ENCODE measurements at places on chromosomes 5 and 9.

- no peak for DNase-seq
Measured at GRCh38 chr5:151691706-151692105, 5.0 kb upstream of the SPARC start.

GRCh38 chr9:81113453-81114124 lies 575.8 kb downstream of the TLE1 start:
- no peak for DNase-seq

DNA sequence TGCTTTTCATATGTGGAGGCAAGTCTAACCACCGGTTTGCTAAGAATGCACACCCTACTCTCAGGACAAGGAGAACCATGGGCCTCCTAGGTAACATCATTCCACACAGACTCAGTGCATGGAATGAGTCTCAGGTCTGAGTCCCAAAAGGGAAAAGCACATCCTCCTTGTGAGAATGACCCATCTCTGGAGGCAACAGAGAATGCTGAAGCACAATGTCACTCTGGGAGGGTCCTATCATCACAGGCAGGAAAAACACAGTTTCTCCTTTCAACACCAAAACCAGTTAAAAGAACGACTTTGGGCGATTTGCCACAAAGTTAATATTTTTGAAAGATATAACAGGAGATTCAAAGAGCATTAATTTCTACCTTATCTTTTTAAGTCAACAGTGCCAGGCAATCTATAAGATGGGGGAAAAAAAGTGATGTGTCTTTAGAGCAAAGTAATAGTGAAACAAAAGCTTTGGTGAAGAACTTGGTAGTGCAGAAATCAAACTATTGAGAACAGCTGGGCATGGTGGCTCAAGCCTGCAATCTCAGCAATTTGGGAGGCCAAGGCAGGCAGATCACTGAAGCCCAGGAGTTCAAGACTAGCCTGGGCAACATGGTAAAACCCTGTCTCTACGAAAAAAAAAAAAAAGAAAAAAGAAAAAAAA lies 97.3 kb downstream of the OXCT1 start:
- DNase-seq: peak; percentile 53

DNA sequence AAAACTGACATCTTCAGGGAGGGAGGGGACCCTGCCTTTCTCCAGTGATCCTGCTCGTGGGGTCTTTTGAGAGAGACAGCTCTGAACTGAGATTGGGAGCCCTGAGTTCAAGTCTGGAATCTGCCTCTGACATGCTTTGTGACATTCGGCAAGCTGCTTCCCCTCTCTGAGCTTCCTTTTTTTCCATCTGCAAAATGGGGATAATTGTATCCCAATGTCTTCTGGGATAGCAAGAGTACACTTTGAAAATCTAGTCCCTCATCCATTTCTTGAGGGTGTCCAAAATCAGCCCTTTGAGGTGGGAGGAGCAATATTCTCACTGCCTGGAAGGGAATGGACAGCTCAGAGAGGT lies 186.3 kb downstream of the RGS3 start:
- DNase-seq: no peak

DNA sequence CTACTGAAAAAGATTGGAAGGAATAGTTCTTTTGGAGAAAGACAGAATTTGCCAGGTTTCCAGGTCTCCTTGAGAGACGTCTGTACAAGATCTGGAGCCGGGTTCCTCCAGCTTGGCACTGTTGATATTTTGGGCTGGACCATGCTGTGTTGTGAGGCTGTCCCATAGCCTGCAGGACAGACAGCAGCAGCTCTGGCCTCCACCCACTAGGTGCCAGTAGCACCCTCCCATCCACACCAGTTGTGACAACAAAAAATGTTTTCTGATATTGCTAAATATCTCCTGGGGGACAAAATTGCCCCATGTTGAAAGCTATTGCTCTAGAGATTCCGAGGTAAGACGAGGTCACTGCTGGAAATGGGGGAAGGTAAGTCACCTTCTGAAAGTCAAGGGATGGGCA lies 287.7 kb upstream of the DAP start:
- DNase-seq: no peak

GRCh38 chr9:112239284-112239683 lies 64.2 kb upstream of the SUSD1 start:
- DNase-seq: peak; percentile 4

Measured in dermis blood vessel endothelial cell (primary cell).